ENCODE measurements at places on chromosomes 12 and 14.
A peak's percentile ranks its signal among the peaks of the same experiment; 100 is the strongest.

- no peak for DNase-seq
Observed at GRCh38 chr12:26651566-26652188, 181.3 kb downstream of the ITPR2 start.

DNA sequence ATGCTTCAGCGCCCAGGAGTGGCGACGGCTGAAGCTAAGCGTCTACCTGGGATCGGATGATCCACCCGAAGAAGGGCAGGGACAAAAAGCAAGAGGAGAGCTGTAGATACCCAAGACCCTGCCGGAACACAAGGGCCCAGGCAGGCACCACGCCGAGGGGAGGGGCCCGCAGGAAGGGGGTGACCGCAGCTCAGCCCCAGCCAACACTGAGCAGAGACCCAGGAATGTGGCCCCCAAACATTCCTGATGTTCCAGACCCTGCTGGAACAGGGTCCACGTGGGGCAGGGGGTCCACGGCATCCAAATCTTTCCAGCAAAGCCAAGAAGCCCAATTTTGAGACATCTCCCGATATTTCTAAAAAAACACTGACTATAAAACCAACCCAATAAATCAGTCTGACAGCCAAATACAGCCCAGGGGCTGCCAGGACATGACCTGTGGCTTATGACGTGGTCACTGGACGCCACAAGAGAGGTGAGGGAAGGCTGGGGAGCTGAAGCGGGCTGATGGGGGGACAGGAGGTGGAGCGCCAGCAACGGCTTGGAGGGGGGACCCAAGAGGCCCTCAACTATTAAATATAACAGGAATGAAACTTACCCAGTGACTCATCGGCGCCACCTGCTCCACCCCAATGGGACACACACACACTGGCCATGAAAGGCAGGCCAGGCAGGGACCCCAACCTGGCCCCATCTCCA, 58.9 kb downstream of the NCOR2 start:
- DNase-seq: no peak

- no peak for DNase-seq
Observed at GRCh38 chr12:101277443-101277842, 2.5 kb upstream of the UTP20 start.

DNA sequence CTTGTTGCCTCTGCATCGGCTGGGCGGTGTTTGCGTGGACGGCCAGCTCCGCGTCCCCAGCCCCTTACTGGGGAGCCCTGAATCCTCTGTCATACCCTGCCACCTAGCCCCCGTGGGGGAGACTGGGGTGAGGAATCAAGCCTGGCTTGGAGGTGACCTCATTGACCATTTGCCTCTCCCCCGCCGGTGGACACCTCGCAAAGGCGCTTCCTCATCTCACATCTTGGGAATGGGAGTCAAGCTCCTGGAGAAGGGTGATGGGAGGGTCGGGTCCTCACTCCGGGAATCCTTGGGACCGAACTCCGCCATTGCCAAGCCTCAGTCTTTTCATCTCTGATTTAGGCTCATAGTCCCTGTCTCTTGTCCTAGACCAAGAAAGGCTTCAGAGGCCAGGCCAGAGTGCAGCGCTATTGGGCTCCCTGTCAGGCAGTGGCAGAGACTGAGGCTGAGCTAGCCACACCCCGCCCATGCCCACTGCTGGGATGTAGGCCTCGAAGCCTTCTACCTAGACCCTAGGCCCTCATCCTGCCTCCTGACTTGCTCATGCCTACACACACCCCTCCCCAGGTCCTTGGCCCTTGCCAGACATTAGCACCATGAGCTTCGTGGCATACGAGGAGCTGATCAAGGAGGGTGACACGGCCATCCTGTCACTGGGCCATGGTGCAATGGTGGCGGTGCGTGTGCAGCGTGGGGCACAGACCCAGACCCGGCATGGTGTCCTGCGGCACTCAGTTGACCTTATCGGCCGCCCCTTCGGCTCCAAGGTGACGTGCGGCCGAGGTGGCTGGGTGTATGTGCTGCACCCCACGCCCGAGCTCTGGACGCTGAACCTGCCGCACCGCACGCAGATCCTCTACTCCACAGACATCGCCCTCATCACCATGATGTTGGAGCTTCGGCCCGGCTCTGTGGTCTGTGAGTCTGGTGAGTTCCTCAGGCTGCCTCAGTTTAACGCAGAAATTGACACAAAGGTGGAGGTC, 678 bp downstream of the TRMT61A start:
- no peak for DNase-seq

- DNase-seq: peak; percentile 20
Observed at GRCh38 chr12:121223292-121224285, 13.7 kb downstream of the P2RX4 start.

GRCh38 chr12:15682826-15683225, 106.4 kb downstream of the EPS8 start:
- no peak for DNase-seq

DNA sequence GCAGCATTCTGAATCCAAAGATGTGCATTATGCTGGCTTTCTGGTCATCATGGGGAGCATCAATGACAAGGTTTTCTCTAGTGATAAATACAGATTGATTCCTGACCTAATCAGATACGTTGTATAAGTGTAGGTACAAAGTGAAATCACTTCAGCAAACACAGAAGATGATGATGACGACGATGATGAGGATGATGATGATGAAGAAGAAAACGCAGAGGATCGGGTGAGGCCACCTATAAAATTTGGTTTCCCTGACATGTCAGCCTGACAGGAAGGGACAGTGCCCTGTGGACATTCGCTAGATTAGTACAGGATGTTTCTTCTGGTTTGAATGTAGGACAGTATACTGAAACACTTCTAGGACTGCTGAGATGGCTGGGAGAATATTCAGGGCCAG, 20.2 kb downstream of the RNF34 start:
- no peak for DNase-seq

- DNase-seq: no peak
Observed at GRCh38 chr14:93029417-93029816, 86.3 kb downstream of the ITPK1 start.

- DNase-seq: peak; percentile 1
Observed at GRCh38 chr12:119060847-119061796, 79.8 kb downstream of the SRRM4 start.

GRCh38 chr12:111842556-111843396, 748 bp downstream of the MAPKAPK5 start:
- peak; percentile 8 for DNase-seq

- no peak for DNase-seq
Observed at GRCh38 chr14:43306053-43306452, 1201.0 kb downstream of the FSCB start.

GRCh38 chr14:71322655-71323250, 415.5 kb downstream of the PCNX1 start:
- DNase-seq: no peak

GRCh38 chr12:123063535-123063934, 83.1 kb downstream of the ARL6IP4 start:
- DNase-seq: no peak

GRCh38 chr12:127729381-127729780, 537.6 kb upstream of the TMEM132C start:
- DNase-seq: no peak

GRCh38 chr14:94805680-94806288, 35.9 kb upstream of the GSC start:
- no peak for DNase-seq

DNA sequence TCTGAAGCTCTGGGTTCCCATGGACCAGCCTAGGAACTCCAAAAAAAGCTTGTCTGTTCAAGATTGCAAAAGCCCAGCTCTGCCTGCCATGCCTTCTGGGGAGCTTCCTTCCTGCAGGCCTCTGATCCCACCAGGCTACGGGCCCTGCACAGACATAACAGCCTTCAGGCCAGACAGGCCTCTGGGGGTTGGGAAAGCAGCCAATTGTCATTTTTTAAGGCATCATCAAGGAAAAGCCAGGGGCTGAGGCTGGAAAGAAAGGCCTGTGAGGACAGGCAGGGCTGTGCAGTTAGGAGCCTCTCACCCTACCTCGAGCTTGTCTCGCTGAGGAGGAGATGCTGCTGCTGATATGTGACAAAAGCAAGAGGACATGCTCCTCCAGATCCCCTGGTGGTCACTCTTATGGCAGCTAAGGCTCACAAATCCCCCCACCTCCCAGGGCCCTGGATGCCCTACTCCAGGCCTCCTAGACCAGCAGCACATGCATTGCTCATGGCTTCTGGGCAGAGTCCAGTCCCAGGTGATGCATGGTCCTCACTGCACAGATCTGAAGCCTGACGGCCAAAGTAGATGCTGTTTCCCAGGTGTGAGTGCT, 2.9 kb downstream of the TMEM229B start:
- no peak for DNase-seq

DNA sequence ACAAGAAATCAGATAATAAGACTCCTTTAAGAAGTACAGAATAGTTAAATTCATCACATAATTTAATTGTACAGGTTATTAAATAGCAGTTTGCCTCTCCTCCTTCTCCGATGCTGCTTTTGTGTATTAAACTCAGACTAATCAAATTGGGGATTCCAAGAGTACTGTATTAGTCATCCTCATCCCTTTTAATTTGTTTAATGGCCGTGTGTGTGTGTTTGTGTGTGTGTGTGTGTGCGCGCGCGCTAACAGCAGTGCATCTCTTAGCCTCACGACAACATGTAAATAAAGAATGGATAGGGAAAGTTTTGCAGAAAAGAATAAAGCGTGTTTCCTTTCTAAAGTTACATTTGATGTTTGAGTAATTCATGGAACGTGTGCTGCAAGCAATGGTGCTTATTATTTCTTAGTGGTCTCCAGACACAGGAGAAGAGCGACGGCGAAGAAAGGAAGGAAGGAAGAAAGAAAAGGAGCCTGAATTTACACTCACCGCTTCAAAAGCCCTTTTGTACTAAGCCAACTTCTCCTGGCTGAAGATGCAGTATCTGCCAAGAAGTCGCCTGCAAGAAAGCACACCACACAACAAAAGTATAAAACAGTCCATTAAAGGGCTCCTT, 220.3 kb downstream of the ASCL1 start:
- no peak for DNase-seq

GRCh38 chr14:71365361-71365760, 458.1 kb downstream of the PCNX1 start:
- no peak for DNase-seq

DNA sequence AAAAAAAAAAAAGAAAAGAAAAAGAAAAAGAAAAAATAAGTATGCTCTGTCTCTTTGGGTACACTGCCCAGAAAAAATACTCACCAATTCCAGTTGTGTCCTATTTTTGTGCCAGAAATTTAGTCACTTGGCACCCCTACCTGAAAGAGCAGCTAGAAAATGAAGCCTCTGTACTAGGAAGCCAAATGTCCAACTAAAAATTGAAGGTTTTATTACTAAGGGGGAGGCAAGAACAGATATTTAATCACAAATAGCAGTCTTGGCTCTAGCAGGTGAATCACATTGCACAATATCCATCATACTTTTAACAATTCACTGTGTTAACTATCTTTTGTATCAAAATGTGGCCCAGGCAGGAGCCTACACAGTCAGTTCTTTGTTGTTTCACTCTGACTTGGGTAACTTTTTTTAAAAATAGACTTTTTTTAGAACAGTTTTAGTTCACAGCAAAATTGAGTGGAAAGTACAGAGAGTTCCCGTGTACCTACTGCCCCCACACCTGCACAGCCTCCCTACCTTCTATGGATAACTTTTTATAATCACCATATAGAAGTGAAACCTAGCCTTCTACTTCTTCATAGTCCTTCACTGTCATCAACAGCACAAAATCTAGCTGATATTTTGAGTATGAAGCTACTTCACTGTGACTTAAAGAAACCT, 87.1 kb upstream of the ATF7IP start:
- DNase-seq: no peak

- no peak for DNase-seq
Observed at GRCh38 chr12:124379938-124380754, 85.3 kb downstream of the RFLNA start.

DNA sequence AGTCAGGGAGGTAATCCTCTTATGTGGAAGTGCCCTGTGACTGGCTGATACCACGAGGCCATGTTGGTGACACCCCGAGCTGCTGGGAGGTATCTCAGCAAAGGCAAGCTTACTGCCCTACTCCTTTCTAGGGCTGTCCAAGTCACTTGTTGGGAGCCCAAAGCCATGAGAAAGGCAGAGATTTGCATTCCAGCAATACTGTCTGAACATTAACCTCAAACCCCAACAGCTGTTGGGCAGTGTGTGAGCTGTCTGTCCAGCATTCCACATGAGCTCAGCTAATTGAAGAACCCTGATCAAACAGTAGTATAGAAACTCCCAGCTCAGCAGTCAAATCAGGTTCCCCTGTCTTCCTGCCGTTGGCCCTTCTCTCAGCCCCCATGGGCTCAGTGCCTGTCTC, 9.2 kb downstream of the ABHD4 start:
- DNase-seq: no peak

DNA sequence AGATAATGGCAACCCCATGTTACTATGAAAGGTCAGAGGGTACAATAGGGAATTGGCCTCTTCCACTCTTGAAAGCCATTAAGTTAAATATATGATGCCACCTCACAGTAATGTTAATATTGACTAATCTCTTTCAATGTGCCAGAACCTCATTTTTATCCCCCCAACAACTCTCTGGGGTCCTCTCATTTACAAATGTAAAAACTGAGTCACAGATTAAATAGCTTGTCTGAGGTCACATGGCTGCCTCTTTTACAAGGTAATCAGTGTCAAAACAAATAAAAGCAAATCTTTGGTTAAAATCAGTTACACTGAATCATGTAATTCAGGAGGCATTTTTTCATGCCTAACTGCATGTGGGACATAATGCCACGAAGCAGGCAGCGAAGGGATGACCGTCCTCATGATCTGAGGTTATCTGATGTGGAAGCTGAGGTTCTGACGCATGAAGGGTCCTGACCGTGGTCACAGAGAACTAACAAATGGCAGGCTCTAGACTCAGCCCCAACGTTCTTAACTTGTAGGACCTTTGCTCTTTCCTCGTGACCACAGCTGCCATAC, 78.5 kb downstream of the PTPN21 start:
- DNase-seq: no peak

- no peak for DNase-seq
Observed at GRCh38 chr12:27769142-27769673, 10.8 kb upstream of the KLHL42 start.

DNA sequence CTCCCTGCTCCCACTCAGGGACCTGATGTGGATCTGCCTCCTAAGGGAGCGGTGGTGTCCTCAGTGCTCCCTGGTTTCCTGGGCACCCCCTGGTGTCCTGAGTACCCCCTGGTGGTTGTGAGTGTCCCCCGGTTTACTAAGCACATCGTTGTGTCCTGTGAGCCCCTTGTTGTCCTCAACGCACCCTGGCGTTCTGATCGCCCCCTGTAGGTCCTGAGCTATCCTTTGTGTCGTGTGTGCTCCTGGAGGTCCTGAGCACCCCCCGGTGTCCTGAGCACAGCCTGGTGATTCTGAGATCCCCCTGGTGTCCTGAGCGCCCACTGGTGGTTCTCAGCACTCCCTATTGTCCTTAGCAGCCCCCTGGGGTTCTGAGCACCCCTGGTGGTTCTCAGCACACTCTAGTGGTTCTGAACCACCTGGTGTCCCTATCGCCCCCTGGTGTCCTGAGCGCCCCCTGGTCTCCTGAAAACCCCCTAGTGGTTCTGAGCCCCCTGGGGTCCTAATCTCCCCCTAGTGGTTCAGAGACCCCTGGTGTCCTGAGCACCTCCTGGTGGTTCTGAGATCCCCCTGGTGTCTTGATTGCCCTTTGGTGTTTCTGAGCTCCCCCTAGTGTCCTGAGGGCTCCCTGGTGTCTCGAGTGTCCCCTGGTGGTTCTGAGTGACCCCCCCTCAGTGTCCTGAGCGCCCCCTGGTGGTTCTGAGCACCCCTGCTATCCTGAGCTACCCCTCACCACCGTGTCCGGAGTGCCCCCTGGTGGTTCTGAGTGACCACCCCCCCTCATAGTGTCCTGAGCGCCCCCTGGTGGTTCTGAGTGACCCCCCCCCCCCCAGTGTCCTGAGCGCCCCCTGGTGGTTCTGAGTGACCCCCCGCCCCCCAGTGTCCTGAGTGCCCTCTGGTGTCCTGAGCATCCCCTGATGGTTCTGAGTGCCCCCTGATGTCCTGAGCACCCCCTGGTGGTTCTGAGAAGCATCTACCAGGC, 615.1 kb downstream of the TMEM121 start:
- DNase-seq: no peak

All from stimulated activated CD4-positive, alpha-beta T cell treated with anti-CD3 and anti-CD28 coated beads, Interleukin-1b, Interleukin-23, amount 100 ng/mL, for 4 hours (primary cell).